ENCODE measurements at places on chromosomes 12 and 14. TPM values are rescaled to one million over a fixed set of nuclear protein-coding genes. Genes with fewer than 3 reads are reported as not detected.

Gene MGST1
- total RNA-seq: 0.31 TPM

Gene OASL
- total RNA-seq: 2.8 TPM

Gene PTCSC3
- total RNA-seq: not detected

Gene KITLG
- total RNA-seq: 0.05 TPM

DNA sequence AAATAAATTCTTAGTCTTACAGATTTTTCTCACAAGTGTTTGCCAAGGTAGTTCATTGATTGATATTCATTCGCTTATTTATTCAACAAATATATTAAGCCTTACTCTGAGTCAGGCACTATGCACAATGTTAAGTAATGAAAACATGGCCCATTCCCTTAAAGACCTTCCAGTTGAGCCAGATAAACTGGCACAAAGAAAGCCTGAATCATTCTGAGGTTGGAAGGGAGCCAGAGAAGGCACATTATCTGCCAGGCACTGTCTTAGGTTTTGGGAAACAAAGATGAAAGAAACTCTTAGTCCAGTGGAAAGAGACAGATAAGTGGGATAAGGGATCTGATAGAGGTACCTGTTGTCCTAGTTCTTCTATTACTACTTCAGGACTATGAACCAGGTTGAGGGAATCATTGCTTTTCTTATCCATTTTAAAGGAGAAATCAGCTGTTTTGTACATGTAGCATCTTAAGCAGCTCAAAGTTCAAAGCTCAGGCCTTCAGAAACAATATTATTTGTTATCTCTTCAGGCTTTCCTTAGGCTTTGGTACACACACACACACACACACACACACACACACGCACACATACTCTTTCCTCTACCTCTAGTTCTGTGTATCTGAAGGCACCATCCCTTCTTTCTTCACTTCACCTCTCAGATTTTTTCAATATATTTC lies 27.0 kb downstream of the PDE6H start:
- no peak for DNase-seq

DNA sequence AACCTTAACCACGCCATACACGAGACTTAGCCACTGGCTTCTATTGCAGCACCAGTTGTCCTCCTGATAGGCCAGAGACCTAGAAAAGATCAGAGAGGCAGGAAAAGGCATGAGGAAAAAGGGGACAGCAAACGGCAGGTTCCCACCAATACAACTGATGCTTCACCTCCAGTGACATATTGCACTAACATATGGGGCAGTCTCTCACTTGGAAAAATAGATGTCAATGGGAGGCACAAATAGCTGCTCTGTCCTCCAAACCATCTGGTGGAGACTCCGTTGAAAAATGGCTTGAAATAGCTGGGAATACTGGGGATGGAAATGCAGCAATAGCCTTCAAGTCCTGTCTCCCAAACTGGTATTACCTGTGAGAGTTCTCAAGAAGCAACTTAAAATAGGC lies 20.3 kb downstream of the SLC8A3 start:
- no peak for DNase-seq

- no peak for DNase-seq
These were observed 401.7 kb downstream of the TRHDE start for GRCh38 chr12:72673853-72674252.

- no peak for DNase-seq
These were observed 36.2 kb downstream of the SYNE3 start for GRCh38 chr14:95480109-95480886.

- no peak for DNase-seq
These were observed 80.0 kb downstream of the DICER1 start for GRCh38 chr14:95077345-95077744.

DNA sequence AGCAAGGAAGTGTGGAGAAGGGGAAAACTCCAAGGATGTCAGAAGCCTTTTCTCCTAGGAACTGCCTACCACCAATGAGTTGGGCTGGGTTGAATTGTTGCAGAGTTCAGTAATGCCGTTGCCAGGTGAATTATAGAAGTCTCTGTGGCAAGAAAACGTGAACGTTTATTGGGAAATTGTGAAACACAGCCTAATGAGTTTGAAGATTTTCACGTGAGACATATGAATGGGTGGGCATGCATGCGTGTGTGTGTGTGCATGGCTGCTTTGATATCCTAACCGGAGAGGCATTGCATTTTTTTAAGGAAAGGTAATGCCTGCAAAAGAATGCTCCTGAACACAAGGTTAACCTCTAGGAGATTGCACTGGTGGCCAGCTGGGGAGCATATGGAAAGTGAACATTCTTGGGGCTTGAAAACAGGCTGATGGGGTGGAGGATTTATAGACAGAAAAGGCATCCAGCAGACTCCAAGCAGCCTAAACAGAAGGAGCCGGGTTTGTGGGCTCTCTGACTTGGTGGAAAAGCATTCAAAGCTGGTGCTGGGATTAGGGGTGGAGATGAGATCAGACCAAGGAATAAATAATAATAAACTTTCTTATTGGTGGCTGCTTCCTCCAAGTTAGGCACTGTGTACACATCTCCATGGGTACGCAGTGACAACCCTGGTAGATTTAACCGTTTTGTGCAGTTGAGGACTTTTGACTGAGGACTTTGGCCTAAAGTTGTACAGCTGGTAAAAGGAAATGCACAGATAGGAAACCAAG lies 67.8 kb downstream of the NTF3 start:
- DNase-seq: no peak

DNA sequence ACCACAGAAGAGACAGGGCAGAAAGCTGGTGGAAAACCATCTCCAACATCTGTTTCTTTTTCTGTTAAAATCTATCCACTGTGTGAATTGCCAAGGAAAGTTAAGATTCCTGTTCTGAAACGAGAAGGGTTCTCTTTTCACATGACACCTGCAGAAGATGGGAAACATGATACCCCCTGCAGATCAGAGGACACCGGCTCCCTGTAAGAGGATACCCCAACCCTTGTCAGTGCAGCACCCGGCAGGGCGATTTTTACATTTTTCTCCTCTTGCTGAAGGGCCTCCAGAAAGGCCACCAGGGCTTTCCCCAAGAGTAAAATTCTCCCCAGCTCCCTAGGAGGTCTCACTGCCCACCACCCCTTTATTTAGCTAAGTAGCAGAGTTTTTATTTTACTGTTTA lies 48.2 kb downstream of the DPF3 start:
- DNase-seq: no peak

DNA sequence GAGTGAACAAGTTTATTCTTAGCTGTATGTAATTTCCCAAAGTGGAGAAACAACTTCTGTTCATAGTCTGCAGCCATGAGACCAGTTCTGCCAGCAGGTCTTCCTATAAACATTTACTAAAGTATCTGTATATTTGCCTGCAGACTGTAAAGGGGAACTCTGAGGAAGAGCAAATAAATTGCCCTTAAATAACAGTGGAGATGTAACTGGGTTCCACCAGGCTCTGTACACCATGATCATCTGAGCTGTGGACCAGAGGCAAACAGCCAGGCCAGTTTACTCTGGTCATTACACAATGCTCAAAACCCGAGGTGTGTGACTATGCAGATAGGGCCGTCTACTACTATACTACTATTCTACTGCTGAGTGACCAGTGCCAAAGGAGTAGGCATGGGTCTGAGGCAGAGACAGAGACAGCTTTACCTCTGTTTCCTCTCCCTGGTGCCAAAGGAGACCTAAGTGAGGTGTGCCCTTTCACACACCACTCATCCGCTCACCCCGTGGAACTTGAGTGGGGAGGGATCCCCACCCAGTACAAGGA lies 21.1 kb upstream of the CERS5 start:
- no peak for DNase-seq

GRCh38 chr14:56211084-56211483 lies 92.9 kb downstream of the PELI2 start:
- DNase-seq: no peak

DNA sequence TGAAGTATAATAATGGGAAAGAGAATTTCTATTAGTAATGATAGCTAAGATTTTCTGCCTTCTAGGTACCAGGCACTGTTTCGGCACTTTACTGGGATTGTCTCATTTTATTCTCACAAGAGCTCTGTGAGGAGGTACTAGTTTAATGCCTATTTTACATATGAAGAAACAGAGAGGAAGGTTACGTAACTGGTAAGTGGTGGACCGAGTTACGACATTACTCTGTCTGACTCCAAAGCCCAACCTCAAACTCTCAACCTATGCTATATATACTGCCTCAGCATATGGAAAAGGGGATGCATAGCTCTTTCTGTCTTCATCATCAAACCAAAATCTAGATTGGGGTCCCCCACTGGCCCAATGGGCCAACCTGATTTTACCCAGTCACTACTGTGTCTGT lies 133.5 kb downstream of the KTN1 start:
- DNase-seq: no peak

DNA sequence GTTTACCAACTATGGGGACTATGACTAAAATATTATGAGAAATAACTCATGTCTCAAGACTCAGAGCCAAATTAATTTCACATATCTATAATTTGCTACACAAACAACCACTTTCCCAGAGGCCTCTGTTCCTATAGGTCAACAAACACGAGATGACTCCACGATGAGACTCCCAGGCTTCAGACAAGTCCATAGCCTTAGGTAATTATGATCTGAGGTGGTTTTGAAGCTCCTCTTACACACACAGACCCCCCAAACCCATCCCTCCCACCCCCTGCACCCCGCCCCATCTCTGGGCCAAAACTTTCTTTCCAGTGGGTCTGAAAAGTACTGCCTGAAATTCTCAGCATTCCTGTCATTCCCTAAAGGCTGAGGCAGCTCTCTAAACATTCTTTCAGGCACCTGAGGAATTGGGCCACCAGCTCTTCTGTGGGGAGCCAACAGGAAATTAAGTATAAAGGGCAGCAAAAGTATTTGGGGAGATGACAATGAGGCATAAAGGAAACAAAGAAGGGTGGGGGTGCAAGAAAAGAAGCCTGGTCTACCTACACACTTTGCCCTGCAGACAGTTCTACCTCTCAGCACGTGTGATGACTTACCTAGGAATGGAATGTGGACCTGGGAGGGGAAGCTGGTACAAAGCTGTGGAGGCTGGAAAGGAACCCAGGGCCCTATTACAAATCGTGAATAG lies 143.6 kb downstream of the PAWR start:
- DNase-seq: no peak

DNA sequence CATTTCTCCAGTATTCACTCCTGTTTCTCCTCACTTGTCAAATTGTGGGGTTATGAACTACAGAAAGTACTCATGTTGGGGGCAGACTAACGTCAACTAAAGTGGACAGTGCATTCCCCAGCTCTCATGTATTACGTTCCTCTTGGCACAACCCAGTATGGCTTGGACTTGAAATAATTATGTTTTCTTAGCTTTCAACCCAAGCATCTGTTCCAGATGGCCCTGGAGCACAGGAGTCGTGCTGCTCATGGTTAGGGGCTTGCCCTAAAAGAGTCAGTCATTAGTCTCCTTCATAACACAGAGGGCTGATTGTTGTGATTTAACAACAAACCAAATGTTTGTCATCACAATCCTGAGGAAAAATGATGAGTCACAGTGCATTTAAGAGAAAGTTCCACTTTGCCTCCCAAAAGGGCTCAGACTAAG lies 154.4 kb downstream of the RPAP3 start:
- no peak for DNase-seq

DNA sequence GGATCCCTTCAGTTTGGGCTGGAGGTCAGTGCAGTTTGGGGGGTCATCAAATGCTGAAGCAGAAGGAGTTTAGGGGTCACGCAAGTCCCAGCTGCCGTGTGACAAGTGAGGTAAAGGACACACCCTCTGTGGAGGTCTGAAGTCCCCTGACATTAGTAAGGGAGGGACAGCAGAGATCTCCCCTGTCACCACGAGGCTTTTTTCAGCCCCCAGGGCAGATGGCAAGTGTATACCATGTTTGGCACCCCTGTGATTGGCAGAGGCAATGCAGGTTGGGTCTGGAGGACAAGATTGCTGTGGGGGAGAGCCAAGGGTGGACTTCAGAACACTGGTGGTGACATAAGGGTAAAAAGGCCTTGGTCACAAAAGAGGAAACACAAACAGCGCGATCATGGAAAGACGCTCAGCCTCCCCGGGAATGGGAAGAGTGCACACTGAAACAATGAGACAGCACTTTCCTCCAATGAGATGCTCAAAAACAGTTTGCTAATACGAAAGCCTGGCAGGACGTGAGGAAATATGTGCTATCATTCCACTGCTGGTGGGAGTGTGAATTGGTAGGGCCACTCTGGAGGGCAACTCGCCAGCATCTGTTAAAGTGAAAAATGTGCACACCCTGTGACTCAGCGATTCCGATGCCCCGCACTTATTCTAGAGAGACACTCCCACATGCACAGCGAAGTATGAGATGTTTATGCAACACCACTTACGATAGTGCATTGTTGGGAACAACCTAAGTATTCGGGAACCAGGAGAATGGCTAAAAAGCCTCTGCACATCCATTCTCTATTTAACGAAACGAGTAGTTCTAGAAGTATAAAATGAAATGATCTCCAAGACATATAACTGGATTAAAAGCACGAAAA lies 14.4 kb upstream of the CD27 start:
- no peak for DNase-seq

DNA sequence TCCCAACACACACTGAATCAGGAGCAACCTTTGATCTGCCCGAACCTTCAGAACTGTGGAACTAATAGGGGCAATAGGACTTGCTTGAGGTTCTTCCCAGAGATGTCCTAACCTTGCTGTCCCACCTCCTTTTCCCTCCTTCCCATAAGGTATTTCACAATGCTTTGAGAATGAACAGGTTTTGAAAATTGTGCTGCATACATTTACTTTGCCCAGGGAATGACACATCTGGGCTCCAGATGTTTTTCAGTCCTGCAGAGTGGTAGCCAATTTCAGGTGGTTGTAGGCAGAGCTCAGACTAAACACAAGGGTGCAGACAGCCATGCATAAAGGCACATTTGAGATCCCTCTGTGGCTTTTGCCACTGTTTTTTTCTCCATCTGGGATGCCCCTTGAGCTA lies 206.7 kb upstream of the PWP1 start:
- DNase-seq: no peak

GRCh38 chr12:108616941-108617858 lies 16.5 kb downstream of the SELPLG start:
- DNase-seq: peak; percentile 51

GRCh38 chr14:88032373-88032772 lies 27.4 kb downstream of the GPR65 start:
- no peak for DNase-seq

GRCh38 chr12:21614506-21614905 lies 9.9 kb upstream of the GYS2 start:
- peak; percentile 43 for DNase-seq

DNA sequence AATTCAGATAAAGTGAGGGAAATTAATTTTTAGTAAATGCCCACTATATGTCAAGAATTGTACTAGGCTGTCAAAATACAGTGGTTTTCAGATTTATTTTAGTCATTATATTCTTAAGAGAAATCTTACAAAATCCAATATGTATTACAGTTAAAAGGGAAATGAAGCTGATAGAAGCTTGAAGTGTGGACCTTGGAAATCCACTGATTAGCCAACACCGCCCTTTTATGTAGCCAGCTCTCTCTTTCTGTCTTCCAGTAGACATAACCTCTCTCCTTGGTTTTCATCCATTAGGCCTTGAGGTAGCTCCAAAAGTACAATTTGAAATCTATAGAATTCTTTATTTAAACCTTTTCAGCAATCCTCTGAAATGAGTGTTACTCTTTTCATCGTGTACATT lies 63.2 kb downstream of the USP15 start:
- DNase-seq: no peak
